Esophagus squamous epithelium (tissue), 5 donors: ENCODE measurements at places on chromosomes 2 and 18.

DNA sequence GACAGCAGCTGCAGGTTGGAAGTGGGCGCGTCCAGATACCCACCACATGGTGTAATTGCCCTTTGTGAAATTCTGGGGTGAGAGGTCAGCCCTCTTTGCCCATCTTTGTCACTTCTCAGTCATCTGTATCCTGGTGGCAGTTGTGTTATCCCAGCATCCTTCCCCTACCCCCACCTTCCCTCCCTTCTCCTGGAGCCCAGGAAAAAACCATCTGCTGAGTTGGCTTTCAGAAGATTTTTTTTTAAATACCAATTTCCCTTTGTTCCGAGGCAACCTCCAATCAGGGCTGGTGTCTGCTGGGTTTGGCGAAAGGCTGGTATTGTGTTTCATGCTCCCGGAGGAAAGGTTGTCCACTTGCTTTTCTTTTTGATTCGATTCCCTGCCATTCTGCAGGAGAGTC is 35.2 kb downstream of the SETBP1 start:
- no peak for DNase-seq

DNA sequence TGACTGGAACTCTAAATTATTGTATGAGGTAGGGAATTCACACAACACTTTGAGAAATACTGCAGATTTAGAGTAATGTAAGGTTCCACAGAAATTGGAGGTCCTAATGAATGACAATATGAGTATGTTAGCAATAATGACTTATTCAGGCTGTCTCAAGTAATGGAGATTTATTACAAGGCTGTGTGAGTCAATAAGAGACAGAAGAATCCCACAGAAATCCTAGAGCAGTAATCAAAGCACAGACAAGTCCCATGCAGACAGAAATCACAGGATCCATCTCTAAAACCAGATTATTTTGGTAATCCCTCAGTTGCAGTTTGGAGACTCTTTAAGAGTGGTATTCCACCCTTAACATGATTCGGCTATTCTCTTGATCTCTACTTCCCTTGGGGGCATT is 83.6 kb downstream of the FAM161A start:
- DNase-seq: no peak

DNA sequence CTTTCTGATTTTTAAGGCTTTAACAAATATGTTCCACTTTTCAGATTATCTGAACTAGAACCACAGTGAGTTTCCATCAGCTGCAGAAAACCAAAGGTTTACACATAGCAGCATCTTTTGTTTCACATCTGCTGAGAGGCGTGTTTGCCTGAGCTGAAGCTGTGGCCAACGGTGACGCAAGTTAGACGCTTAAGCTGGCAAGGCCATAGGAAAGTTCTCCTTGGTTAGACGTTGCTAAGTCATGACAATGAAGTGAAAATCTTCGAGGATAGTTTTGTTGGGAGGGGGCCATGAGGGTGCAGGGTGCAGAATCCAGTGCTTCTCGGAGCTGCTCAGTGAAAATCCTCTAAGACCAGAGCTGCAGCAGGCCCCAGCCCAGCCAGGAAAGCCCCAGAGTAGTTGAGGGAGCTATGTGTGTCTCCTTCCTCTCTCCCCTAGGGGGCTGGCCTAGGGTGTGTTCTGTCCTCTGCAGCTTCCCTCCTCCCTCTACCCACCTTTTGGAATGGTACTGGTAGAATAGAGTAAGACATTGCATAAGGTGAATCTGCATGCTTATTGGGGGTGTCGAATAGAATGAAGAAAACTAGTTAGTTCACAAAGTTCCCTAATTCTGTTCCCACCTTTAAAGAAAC is 105.4 kb downstream of the FHOD3 start:
- DNase-seq: no peak

- no peak for DNase-seq
Observed at GRCh38 chr2:203997980-203998809, 61.6 kb downstream of the ICOS start.

DNA sequence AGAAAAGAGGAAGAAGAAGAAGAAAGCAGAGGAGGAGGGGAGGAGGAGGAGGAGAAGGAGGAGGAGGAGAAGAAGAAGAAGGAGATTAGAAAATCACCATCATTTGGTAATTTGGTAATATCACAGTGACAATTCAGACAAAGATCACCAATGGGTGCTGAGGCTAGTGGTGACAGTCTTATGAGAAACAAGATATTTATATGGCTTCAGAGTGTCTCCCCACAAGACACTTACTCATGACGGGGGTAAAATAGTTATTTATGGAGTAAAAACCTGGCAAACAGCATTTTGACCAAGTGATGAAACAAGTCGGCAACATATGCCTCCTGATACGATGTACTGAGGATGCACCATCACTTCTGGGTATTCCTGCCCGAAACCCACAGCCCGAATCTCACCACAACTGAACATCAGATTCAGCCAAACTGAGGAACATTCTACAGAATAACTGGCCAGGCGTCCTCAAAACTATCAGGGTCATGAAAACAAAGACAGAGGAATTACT is 4.9 kb downstream of the ASPRV1 start:
- no peak for DNase-seq

GRCh38 chr2:231069379-231070054 is 12.8 kb downstream of the PSMD1 start:
- DNase-seq: no peak

DNA sequence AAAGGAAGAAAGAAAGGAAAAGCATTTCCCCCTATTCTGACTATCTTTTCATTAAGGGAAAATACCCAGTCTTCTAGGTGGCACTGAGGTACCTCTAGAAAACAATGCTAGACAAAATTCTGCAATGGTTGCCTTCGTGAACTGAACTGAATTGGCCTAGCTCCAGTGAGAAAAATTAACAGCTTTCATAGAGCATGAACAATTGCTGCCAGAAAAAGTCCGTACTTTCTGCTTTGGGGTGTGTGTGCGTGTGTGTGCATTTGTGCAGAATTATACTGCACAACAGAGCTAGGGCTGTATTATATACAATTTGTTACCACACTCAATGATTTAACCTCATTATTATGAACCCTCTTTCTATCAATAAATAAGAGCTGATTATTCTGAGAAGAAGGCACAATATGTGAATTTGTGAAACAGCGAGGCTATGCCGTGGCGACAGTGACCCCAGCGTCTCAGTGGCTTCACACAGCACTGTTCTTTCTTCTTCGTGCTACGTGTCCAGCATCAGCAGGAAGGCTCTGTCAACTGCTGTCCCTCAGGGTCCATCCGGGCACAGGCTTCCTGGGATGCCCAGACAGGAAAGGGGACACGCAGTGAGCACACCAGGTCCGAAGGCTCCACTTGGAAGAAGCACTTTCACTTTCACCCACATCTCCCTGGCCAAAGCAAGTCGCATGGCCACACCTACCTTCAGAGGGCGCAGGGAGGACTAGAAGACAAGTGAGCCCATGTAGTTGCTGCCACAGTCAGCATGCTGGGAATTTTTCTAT is 47.5 kb downstream of the PTGR3 start:
- DNase-seq: no peak
